ENCODE measurements at places on chromosomes 6 and 20. TPM values are rescaled to one million over a fixed set of nuclear protein-coding genes. Genes with fewer than 3 reads are reported as not detected.

LY6G6D gene
- total RNA-seq, result not detected

GRCh38 chr6:6781172-6781872 lies 192.8 kb downstream of the LY86 start:
- DNase-seq, result peak; percentile 21

MED23 gene
- 17.4 TPM for total RNA-seq

HNF4A gene
- not detected for total RNA-seq

B3GAT2 gene
- total RNA-seq, result 0.02 TPM

RBPJL gene
- total RNA-seq, result not detected

DNA sequence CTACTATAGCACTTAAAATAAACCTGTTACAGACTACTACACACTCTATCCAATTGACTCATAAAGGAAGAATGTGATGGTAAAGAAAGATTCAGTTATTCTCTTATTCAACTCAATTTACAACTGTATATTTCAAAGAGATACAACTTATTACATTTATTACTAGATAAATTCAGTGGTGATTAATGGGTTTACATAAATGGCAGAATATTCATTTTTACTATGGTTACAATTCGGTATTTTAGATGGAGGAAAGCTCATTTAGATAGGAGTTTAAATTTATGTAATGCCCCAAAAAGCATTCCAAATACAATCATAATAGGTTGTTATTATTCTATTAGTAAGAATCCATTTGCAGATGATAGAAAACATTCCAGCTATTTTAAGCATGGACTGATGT lies 439.1 kb upstream of the OPRM1 start:
- DNase-seq, result no peak

DNA sequence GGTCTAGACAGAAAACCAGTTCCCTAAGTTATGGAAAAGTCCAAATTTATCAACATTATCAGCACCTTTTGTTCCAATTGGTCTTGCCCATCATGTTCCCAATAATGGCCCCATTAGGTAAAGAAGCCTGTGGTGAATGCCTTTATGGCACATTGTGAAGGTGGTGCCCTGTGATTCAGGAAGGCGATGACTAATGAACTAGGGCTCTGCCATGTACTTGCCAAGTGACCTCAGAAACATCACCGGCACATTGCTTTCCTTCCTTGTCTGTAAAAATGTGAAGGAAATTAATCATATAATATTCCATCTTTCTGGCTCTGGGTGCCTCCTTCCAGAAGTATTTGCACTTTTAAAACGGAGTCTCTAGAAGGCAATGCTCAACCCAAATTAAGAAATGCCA lies 132.3 kb downstream of the UNC5CL start:
- DNase-seq, result peak; percentile 68

- DNase-seq, result no peak
Measured at GRCh38 chr6:116011520-116011919, 49.2 kb downstream of the FRK start.

GRCh38 chr20:47019121-47019824 lies 124.6 kb downstream of the EYA2 start:
- DNase-seq, result no peak

DNA sequence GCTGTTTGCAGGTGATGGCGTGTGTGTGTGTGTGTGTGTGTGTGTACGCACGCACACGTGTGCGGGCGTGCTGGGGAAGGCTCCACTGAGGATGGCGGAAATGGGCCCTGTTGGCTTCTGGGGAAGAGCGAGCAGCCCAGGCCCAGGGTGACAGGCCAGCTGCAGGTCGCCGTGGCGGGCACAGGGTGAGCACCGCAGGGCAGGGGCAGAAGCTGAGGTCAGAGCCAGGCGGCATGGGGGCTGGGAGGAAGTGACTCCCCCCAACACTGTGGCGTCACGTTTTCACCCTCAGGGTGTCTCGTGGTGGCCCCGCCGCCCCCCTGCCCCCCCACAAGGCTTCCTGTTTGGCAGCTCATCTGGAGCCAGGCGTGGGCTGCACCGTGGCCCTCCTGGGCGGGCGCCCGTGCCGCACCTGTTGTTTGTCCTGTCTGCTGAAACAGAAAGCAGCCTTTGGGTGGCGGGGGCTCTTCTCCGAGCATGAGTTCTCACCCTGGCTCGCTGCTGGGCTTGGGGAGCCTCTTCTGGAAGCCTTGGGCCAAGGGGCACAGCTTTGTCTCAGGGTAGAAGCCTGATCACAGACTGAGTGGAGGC lies 7.1 kb downstream of the RBM38 start:
- no peak for DNase-seq
